ENCODE measurements at places on chromosomes 16 and 17.
A peak's percentile ranks its signal among the peaks of the same experiment; 100 is the strongest.

DNA sequence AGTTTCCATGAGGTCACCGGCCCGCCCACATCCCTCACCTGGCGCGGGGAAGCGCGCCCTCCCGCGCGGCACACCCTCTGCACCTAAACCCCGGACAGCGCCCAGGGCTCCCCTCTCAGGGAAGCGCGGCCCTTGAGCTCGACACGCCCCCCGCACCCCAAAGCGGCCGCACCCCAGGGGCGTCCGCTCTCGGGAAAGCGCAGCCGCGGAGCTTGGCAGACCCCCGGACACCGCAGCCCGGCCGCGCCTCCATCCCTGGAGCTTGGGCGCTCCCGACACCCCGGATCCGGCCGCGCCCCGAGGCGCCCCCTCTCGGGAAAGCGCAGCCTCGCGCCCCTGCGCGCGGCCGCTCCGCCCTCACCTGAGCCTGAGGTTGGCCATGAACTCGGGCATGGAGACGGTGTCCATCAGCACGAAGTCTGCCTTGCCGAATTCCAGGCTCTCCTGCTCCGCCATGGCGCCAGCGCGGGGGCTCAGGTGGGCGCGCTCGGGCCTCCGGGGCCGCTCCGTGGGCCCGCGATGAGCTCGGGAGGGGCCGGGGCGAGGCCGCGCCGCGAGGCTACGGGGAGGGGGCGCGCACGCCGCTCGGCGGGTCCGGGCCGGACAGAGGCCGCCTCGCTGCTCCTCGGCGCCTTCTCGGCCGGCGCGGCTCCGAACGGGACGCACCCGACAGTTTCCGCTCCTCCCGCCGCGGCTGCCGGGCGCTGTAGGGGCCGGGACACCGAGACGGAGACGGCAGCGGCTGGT is at the start of gene MYO1D:
TSS of gene MYO1D (minus strand) at position 708 of the 747 bp plus-strand sequence. CDS start at position 456, 252 bp downstream.
- peak; percentile 62 for DNase-seq

DNA sequence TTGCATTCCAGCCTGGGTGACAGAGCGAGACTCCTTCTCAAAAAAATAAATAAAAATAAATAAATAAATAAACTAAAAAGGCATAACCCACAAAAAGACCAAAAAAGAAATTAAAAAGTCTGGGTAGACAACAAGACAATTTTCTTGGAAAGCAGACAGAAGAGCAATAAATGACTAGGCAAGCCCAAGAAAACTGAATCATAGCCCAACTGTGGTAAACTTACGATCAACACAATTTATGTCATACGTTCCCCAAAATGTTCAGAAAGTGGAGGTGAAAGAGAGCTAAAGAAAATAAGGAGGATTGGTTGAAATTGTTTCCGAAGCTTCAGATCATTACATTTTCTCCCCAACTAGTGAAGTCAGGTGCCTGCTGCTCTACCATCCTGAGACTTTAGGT is 31.3 kb upstream of the C17orf78 start:
- no peak for DNase-seq

GRCh38 chr17:62692721-62693431 is 65.4 kb downstream of the MRC2 start:
- no peak for DNase-seq

GRCh38 chr17:69466905-69467667 is 52.6 kb downstream of the MAP2K6 start:
- DNase-seq, result no peak

GRCh38 chr17:61157246-61157886 is 242.3 kb upstream of the TBX2 start:
- no peak for DNase-seq

DNA sequence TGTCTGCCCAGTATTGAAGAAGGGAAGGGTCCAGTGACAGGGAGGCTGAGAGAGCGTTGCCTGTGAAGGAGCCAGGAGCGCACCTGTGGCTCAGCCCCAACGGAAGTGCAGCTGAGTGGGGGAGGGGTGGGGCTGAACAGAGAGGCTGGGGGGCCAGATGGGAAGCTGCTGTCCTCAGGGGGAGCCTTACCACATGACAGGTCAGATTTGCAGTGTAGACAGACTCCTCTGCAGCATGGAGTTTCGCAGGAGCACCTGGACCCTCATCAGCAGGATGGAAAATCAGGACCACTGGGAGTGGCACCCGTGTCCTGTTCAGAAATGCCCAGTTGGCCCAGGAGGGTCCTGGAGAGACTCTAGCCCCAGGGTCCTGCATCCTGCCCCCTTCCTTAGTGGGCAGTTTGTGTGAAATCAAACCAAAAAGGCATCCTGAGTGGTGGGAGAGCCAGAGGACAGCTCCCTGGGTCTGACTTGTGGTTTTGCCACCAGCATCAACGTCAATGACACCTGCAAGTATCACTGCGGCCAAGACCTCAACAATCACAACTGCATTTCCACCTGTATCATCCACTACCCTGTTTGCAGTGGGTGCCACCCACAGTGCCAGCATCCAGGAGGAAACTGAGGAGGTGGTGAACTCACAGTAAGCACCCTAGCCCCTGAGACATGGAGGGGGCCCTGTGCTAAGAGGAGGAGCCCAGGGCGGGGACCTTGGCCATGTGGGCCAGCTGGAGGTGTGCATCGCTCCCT is 7.8 kb downstream of the CD300A start:
- DNase-seq, result no peak

DNA sequence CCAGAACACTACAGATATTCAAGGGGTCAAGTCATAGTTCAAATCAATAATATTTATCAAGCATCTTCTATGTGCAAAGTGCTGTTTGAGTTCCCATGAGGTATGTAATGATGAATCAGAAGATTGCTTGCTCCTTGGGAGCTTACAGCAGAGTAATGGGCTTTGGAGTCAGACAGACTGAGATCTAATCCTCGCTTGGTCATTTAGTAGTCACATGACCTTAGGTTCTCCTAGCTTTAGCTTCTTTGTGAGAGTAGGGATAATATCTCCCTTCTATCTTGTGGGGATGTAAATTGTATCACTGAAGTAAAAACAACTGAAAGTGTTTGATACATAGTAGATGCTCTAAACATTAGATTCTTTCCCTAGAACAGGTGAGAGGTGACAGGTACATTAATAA is 30.1 kb downstream of the SNX11 start:
- no peak for DNase-seq

GRCh38 chr16:70254180-70254964 is 2.6 kb upstream of the EXOSC6 start:
- no peak for DNase-seq

DNA sequence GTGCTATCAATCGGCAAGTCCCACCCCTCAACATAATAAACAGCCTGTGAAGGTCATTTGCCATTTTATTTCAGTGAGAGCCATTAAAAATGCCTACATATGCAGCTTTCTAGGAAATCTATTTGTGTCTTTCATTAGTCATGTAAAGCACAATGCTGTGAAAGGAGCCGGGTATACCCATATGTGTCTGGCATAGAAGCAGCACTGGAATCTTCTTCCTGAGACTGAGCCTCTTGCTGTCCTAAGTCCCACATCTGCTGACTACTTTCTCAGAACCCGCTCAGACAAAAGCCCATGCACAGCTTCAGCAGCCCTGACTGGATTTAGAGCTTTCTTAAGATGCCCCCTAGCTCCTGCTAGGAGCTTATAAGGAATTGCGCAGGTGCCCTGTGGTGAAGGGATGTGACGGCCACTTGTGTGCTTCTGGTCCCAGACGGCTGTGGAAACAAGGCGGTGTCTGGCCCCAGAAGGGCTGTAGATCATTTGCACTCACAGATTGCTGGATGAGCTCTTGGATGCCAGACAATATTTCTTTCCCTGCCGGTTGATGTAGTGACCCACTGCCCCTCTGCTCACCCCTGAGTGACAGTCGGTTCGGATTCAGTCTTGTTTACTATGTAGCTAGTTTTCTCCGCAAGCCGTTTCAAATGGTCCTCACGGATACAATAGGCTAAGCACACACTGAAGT is 172.2 kb downstream of the ANKFN1 start:
- DNase-seq, result no peak

GRCh38 chr16:68275611-68276191 is 11.4 kb downstream of the SLC7A6 start:
- DNase-seq, result peak; percentile 24

- DNase-seq, result peak; percentile 59
These were observed 25.2 kb upstream of the USP36 start for GRCh38 chr17:78865682-78866390.

GRCh38 chr17:44217738-44218343 is 1.6 kb downstream of the UBTF start:
- DNase-seq, result no peak

DNA sequence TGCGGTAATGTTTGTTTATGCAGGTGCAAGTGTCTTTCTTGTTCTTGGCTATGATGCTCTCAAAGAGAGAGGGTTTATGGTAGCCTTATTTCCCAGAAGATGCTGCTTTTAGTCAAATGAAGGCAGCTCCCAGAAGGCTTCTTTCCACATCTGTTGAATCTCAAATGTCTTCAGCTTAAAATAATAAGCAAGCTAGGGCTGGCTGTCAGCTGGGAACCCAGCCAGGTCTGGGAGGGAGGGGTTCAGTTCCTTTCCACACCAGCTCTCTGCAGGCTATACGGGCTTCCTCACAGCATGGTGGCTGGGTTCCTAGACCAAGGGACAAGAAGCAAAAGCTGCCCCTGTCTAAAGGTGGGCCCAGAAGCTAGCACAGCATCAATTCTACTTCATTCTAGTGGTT is 47.4 kb upstream of the ATF7IP2 start:
- no peak for DNase-seq

DNA sequence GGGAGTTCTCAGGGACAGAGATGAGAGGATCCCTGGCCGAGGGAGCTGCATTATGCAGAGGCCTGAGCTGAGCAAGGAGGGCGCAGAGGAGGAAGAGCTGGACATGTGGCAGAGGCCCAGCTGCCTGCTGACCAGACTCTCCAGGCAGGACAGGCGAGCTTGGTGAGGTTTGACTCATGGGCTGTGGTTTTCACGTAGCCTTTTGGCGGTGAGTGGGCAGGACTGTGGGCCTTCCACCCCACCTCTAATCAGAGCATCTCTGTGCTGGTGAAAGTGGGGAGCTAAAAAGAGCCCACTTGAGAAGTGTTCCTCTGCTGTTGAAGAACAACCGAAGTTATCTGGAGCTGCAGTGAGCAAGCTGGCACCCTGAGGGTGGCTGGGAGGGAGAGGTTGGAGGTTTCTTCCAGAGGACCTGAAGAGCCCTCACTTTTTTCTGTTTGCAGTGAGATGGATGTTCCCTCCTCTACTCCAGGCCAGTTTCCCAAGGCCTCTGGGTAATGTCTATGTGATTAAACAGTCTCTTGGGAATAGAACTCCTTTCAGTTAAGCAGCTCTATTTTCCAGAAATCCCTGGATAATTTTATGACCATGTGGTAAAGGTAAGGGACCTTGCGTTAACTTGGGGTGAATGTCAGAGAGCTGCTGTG is 11.9 kb downstream of the EPN2 start:
- no peak for DNase-seq

GRCh38 chr16:85659805-85660511 is 28.8 kb downstream of the GINS2 start:
- DNase-seq, result peak; percentile 35

- DNase-seq, result no peak
These were observed 10.2 kb downstream of the MYO19 start for GRCh38 chr17:36524428-36524876.

DNA sequence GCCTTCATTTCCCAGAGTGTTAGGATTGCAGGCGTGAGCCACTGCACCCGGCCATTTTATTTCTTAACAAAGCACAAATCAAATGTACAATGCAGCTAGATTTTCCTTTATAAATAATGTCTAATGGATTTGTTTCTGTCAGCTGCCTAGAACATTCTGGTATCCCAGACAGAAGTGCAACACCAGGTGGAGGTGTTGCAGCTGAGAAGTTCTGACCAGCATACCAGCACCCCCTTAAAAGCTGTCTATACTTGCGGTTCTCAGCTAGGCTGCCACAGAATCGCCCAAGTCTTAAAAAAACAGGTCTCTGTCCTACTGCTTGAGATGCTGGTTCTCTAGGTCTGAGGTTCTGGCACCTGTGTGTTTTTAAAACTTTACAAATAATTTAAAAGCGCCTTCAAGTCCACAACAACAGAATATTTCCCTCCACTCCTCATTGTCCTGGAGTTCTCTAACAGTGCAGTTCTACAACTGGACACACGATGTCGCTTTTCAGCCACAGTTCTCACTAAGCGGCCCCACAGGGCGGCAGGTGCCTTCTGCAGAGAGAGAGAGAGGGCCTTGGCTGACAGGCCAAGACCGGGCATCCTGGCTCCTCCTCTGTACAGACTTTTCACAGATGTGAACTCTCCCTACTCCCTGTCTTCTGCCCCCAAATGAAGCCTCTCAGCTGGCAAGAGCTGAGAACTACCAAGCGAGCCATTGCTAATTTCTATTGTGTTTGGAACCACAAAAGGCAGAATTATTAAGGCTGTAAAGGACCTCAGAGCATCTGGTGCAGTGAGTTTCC is 32.6 kb upstream of the MEOX1 start:
- DNase-seq, result peak; percentile 56

- DNase-seq, result no peak
These were observed 11.5 kb downstream of the SLX4 start for GRCh38 chr16:3599922-3600321.

DNA sequence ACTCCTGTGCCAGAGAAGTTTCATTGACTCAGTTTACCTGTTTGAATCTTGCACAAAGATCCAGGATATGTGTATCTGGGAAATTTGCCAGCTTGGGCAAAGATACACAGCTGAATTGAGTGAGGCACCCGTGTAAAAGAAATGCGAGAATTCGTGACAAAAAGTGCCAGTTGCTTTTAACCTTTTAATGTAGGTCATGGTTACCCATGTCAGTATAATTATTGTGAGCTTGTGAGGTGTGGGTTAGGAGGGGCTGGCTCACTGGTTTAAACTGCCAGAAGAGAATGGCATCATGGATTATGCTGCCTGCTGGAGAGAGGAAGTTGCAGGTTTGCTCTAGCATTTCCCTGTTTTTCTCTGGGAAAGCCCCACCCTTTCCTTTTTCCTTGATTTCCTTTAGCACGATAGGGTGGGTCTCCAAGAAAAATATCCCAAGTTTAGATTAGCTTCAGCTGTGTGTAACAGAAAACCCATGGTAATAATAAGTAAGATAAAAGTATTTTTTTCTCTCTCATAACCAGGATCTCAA is 24.8 kb upstream of the NDRG4 start:
- no peak for DNase-seq

DNA sequence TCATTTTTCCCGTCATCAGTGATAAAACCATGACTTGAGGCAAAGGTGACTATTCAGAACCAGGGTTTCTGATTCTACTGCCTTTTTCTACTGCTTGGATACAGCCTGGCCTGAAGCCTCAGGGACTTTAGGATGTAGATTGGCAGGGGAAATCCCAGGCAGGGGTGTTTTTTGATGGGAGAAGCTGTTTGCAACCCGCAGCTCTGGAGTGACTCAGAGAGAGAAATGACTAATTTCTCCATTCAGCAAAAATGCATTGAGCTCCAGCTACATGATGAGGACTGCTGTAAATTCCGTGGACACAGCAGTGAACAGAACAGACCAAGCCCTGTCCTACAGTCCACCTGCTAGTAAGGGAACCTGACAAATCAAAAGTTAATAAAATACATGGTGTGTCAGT is 560.6 kb downstream of the CDH13 start:
- DNase-seq, result no peak

GRCh38 chr16:55508941-55509931 is at the start of gene LPCAT2:
LPCAT2 (plus strand) TSS chr16:55509072; CDS start chr16:55509182, 110 bp downstream.
- DNase-seq, result no peak

GRCh38 chr16:8887952-8888560 is 5.9 kb downstream of the LITAFD start:
- DNase-seq, result no peak

- no peak for DNase-seq
These were observed 2.4 kb upstream of the ACSF2 start for GRCh38 chr17:50423553-50424159.
